ENCODE measurements at places on chromosomes 12 and 14.

DNA sequence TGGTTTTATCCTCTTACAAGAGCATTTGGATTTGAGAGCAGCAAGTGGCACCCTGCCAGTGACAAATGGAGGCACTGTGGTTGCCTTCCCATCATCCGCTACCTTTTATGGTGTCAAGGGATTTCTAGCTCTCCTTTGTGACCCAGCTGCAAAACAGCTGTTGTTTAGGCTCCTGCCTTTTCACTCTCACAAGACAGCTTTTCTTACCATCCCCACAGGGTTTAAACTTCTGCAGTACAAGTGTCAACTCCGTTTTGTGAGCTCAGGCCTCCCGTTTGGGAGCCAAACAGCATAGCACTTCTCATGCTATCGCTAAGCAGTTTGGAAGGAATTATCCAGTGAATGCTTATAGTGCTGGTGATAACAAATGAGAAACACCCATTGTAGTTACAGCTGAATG is 331.4 kb downstream of the TMTC2 start:
- peak; percentile 31 for DNase-seq

- DNase-seq = no peak
Measured at GRCh38 chr12:109611223-109611622, 37.6 kb downstream of the MVK start.

DNA sequence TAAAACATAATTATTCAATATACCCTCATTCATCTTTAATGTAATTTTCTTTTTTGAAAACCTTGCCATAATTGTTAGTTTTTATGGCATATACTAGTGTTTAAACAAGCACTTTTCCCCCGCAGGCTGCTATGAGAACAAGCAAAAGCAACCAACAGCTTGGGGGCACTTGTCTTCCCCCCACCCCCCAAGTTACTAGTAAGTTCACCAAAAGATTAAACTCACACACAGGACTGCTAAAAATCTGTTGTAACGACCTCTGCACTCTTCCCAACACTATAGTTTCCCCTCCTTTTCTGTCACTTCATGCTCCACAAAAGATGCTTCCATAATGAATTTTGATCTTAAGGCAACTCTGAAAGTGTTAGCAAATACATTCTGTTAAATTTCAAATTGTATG is 474.9 kb upstream of the SOX5 start:
- no peak for DNase-seq

DNA sequence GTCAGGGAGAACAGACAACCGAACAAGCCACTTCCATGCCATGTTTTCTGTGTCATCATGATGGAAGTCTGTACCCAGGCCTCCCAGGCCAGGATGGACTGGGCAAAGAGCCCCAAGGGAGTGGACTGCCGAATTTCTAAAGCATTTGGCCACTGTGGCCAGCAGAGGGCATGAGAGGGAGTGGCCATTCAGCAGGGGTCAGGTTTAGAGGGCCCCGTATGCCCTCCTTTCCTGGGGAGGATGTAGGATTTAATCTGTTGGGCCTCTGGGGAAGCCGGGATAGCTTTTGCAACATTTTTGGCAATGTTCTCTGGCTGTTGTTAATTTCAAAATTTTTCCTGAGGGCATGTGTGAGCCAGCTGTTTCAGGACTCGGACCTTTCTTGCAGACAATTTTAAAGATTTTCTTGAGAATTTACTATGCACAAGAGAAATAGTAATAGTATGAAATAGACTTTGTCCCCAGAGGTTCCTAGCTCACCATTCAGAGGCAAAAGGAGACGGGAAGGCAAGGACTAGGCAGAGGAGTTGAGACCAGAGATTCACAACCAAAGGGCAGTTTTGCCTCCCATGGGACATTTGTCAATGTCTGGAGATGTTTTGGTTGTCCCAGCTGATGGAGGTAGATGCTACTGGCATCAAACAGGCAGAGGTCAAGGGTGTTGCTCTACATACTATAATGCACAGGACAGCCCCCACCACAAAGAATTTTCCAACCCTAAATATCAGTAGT is 18.0 kb downstream of the ACACB start:
- DNase-seq = no peak

GRCh38 chr12:126171937-126172559 is 1106.8 kb downstream of the AACS start:
- no peak for DNase-seq

DNA sequence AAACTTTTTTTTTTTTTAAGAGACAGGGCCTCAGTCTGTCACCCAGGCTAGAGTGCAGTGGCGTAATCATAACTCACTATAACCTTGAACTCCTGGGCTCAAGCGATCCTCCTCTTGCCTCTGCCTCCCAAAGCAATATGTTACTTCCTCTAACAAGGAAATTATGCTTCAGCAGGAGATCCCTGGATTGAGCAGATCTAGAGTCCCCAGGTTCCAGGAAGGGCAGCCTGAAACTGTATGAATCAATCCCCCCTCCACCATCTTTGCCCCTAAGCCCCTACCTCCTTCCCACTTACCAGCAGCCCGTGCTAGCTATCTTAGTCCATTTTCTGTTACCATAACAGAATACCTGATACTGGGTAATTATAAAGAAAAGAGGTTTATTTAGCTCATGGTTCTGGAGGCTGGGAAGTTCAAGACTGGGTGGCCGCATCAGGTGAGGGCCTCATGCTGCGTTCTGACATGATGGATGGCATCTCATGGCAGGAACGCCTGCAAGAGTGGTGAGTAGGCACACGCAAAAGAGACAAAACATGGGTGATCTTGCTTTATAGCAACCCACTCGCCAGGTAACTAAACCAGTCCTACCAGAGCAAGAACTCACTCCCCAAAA is 5.0 kb downstream of the TAMALIN start:
- DNase-seq = no peak

DNA sequence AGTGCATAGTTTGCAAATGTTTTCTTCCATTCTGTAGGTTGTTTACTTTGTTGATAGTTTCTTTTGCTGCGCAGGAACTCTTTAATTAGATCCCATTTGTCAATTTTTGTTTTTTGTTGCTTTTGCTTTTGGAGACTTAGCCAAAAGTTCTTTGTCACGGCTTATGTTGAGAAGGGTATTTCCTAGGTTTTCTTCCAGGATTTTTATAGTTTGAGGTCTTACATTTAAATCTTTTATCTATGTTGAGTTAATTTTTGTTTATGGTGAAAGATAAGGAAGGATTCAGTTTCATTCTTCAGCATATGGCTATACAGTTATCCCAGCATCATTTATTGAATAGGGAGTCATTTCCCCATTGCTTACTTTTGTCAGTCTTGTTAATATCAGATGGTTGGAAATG is 51.9 kb downstream of the SYNE2 start:
- DNase-seq = no peak

GRCh38 chr12:17992002-17992656 is 97.9 kb downstream of the RERGL start:
- DNase-seq = peak; percentile 39

DNA sequence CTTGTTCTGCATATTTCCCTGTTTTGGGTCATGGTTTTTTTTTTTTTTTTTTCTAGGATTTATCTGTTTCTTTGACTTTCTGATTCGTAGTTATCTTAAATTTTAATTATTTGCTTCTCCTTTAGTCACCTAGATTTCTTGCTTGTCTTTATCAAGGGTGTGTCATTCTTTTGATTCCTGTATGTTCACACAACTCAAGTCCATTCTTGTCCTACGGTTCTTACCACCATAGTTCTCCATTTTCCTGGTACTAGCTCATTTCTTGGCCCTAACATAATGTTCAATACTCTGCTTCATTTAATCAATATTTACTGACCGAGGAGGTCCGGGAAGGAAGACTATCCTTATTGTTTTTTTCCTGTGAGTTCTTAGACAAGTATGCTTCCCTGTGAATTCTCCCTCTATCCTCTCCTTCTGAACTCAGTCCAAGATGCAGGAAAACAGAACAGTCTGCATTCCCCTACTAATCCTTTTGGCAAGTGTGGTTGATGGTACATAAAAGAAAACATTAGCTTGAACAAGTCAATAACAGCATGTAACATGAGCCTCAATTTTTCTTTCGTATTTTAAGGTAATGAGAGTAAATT is 1346.4 kb upstream of the SEL1L start:
- no peak for DNase-seq

DNA sequence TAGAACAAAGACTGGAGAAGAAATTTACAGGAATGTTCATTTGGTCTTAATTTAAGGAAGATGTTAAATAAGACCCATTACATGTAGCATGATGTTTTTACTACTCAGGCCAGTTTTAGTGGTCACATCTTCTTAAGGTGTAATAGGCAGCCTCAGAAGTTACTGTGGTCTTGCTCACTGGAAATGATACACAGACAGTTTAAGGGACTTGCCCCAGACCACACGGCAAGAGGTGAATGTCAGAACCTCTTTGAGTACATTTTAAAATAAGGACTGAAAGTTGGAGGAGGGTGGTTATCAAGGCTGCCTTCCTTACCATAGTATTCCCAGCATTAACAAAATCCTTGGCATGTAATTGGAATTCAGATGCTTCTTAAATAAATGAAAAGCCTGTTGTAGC is 37.9 kb downstream of the LRRK2 start:
- no peak for DNase-seq

DNA sequence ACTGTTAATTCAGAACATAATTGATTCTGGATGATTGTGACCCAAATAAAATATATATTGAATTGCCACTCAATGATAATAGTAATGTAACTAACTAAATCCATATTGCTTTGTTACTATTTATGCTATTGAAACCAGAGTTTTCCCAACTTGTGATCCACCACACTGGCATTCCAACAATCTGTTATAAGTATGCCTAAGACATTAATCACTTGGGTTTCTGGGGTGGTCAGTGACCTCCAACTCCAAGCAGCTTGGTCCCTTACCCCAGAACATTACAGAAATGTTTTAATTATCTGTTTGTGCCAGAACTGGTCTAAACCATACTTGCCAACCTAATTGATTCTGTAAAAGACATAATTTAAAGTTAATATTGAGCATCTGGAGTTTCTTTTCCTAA is 14.6 kb downstream of the CAPS2 start:
- DNase-seq = no peak

All from femur (tissue), 1 donor.